NCI-H226 (cell line): ENCODE measurements at places on chromosomes 12 and 14.

DNA sequence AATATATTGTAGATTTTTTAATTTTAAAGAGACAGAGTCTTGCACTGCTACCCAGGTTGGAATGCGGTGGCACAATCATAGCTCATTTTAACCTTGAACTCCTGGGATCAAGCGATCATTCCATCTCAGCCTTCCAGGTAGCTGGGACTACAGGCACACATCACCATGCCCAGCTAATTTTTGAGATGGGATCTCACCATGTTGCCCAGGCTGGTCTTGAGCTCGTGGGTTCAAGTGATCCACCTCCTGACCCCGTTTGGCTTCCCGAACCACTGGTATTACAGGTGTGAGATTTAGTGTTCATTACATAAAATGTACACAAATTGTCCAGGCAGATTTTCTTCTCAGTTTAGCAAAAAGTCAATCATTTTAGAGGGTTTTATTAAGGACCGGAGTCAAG, 13.6 kb downstream of the SNX6 start:
- DNase-seq: no peak

- DNase-seq: no peak
Observed at GRCh38 chr12:12660201-12660600, 35.8 kb downstream of the GPR19 start.

- no peak for DNase-seq
Observed at GRCh38 chr12:66627270-66627987, 51.4 kb downstream of the GRIP1 start.

DNA sequence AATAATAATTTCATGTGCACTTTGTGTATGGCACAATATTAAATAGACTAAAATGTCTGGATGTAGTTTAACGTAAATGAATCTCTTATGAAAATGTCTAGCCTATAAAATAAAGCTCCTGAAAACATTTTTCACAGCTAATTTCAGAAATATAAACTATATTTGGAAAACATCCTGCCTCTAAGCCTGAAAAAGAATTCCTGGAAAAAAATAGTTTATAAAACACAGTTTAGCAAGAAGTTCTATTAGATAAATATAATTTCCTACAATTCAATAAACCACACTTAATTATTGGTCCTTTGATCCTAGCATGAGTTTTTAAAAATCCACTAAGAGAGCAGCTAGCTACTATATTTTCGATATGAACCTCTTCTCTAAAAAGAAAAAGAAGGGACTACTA, 159.9 kb downstream of the ADAMTS20 start:
- no peak for DNase-seq

DNA sequence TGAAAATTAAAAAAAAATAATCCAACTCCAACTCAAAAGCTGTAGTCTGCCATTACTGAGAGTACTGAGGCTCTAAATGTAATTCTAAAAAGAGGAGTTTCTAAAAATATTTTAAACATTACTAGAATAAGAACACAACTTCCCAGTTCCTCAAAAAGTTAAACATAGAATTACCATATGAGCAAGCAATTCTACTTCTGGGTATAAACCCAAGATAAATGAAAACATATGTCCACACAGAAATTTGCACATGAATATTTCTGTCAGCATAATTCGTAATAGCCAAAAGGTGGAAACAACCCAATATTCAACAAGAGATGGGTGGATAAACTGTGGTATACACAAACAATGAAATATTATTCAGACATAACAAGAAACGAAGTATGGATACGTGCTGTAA, 15.0 kb upstream of the NR2C1 start:
- no peak for DNase-seq

- no peak for DNase-seq
Observed at GRCh38 chr12:56935157-56935556, 949 bp upstream of the SDR9C7 start.

DNA sequence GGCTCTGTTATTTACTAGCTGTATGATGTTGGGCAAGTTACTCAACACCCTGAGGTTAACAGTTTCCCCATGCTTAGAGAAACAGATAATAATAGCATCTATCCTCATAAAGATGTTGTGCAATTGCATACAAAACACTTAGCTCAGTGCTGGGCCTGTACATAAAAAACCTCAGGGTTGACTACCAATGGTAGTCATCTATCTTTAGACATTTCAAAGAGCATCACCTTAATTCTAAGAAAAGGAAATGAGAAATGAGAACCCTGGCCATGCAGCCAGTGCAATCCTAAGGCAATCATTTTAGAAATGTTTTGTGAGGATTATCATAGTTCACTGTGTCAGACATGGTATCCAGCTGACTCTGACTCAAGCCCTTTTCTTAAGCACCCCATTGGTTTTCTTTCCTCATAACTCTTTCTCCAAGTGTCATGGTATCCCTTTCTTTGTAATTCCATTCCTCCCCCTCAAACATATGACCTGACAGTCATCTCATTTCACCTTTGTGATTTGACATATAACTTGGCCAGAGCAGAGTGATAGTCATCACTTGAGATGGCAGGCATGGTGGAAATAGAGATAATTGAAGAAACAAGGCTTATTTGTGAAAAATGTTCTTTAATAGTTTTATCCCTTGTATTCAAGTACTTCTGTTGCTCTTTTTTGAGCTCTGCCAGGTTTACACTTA, 29.5 kb upstream of the OSBPL8 start:
- peak; percentile 92 for DNase-seq

- no peak for DNase-seq
Observed at GRCh38 chr12:107484230-107484629, 201.4 kb upstream of the PWP1 start.

GRCh38 chr12:29591140-29592020, 93.9 kb upstream of the OVCH1 start:
- DNase-seq: no peak

- DNase-seq: peak; percentile 1
Observed at GRCh38 chr14:52961060-52961639, 10.3 kb upstream of the FERMT2 start.

- peak; percentile 91 for DNase-seq
Observed at GRCh38 chr14:22689199-22689598, 45.0 kb upstream of the OR6J1 start.
